Sigmoid colon (tissue), 7 donors: ENCODE measurements at places on chromosomes 16 and 17. TPM values are rescaled to one million over a fixed set of nuclear protein-coding genes. Genes with fewer than 3 reads are reported as not detected.

The RAD51C gene
- total RNA-seq: 16.8 TPM

The PRR29 gene
- total RNA-seq: not detected

The KRT33A gene
- total RNA-seq: not detected

The KRTAP1-1 gene
- total RNA-seq: not detected

The HSF5 gene
- not detected for total RNA-seq

The DLG4 gene
- 14.6 TPM for total RNA-seq

- no peaks in the 10 kb centered on the region for H3K36me3 ChIP-seq
- H3K4me1 ChIP-seq: peaks cover 59% of the 10 kb centered on the region
- H3K27me3 ChIP-seq: no peaks in the 10 kb centered on the region
- peak overlapping the region; percentile 80 for H3K4me3 ChIP-seq
- no peak for DNase-seq
Observed at GRCh38 chr16:2009164-2009711, 383 bp downstream of the ZNF598 start.

DNA sequence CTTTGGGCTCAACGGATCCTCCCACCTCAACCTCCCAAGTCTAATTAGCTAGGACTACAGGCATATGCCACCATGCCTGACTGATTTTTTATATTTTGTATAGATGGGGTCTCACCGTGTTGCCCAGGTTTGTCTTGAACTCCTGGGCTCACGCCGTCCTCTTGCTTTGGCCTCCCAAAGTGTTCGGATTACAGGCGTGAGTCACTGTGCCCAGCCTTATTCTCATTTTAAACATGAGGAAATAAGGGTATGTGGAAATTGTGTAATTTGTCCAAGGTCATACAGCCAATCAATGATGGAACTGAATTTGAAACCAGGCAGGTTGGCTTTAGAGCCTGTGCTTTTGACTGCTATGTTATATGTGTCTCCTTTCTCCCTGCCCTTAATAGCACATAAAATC is 27.4 kb upstream of the AQP8 start:
- no peak for DNase-seq
- no peak overlapping the region for H3K4me3 ChIP-seq
- no peaks in the 10 kb centered on the region for H3K27me3 ChIP-seq
- H3K27ac ChIP-seq: no peak overlapping the region
- no peaks in the 10 kb centered on the region for H3K36me3 ChIP-seq
- H3K4me1 ChIP-seq: no peaks in the 10 kb centered on the region

DNA sequence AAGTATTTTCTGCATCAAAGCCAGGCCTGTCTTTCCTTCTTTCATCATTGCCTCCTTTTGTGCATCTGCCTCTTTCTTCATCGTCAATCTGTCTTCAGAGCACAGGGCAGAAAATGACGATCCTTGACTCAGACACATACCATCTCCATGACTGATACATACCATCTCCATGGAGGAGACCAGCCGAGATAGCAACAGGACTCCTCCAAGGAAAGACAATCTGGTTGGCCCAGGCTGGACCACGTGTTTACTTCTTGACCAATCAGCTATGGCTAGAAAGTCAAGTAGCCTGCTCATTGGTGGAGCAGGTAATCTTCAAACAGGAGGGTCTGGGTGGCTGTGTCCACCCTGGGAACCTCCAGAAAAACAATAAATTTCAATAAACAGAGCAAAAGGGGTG is 164.6 kb downstream of the CPPED1 start:
- H3K4me3 ChIP-seq: no peak overlapping the region
- no peaks in the 10 kb centered on the region for H3K27me3 ChIP-seq
- no peaks in the 10 kb centered on the region for H3K36me3 ChIP-seq
- no peak overlapping the region for H3K27ac ChIP-seq

DNA sequence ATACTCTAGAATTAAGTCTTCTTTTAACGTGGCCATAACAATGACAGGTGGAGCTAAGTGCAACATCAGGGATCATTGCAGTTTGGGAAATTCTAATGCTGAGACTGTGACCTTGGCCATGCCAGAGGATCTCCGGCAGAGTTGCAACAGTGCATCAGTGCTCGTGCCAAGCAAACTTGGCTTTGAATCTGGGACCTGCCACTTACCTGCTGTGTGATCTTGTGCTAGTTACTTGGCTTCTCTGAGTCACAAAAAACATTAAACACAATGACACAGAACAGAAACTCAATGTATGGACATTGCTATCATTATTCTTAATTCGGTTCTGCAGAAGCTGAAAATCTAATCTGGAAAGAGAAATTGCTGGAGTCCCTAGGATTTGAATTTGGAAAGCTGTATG is 435.5 kb upstream of the CCL2 start:
- peaks cover 10% of the 10 kb centered on the region for H3K27me3 ChIP-seq
- no peaks in the 10 kb centered on the region for H3K4me1 ChIP-seq
- no peak overlapping the region for H3K27ac ChIP-seq
- H3K4me3 ChIP-seq: no peak overlapping the region

DNA sequence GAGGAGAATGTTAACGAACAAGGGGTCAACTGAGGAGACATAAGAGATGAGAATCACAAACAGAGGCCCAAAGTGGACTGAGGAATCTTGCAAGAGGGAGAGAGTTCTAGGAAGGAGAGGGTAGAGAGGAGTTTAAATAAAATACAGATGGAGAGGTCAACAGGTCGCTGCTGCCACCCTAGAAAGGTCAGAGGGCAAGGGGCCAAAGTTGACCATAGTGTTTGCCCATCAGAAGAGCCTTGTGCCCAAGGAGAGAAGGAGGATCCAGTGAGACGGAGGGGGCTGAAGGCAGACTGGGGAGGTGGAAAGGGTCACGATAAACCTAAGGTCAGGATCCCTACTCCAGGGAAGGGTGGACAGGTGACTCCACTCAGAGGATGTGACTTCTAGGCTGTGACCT is 6.9 kb upstream of the ITGA3 start:
- DNase-seq: no peak
- no peak overlapping the region for H3K4me3 ChIP-seq

GRCh38 chr16:86593913-86594620 is 15.7 kb downstream of the FOXL1 start:
- no peaks in the 10 kb centered on the region for H3K36me3 ChIP-seq
- DNase-seq: no peak
- no peak overlapping the region for H3K4me3 ChIP-seq
- H3K27me3 ChIP-seq: peaks cover 46% of the 10 kb centered on the region
- no peaks in the 10 kb centered on the region for H3K4me1 ChIP-seq

DNA sequence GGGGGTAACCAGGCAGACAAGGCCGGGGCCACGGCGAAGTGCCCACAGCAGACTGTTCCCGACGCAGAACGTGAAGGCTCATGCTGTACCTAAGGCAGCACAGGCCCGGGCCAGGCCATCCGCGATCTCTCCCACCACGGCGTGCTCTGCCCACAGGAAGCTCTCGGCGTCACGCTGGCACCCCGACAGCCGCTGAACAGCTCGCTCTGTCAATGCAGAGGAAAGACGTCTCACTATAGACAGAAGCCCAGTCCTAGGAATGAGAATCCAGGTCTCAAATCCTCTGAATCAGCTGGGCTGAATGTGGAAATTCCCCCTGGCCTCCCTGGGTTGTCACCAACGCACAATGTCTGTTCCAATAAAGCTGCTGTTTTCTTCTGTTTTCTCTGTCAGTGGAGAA is 21.4 kb downstream of the SERPINF1 start:
- peak overlapping the region; percentile 19 for H3K4me3 ChIP-seq
- H3K27ac ChIP-seq: peak overlapping the region; percentile 87
- peaks cover 75% of the 10 kb centered on the region for H3K4me1 ChIP-seq
- DNase-seq: no peak
- H3K36me3 ChIP-seq: no peaks in the 10 kb centered on the region

- H3K27ac ChIP-seq: no peak overlapping the region
Observed at GRCh38 chr16:78450255-78450654, 350.8 kb downstream of the WWOX start.

DNA sequence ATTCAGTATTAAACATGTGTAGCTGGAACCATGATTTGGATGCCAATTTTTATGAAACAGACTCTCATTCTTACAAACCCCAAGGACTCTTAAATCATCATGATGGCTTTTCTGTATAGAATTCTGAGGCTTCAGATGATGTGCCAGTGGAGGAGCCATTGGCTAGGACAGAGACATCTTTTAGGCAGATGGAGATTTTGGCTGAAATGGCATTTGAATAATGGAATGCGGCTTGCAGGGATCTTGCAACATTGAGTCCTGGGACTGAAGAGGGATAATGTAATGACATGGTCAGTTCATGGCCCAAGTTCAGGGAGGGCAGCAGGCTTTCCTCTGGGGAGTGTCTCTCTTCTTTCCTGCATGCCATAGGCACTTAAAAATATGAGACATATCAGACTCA is 172.4 kb downstream of the ABCA8 start:
- no peak overlapping the region for H3K4me3 ChIP-seq
- no peaks in the 10 kb centered on the region for H3K4me1 ChIP-seq
- H3K36me3 ChIP-seq: no peaks in the 10 kb centered on the region
- DNase-seq: no peak

DNA sequence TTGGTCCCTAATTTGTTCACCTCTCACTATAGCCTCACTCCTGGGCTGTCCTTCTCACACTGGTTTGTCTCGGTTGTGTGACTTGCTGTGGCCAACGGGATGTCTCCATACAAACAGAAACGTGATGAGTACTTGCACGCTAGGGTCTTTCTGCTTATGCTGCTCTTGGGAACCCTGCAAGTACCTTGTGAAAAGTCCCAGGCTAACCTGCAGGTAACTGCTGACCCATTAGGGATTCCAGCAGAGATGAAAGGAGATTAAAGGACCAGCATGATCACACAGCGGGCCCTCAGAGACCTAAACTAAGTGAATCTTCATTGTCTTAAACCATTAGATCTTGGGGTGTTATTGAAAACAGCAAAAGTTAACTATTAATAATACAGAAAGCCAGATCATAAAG is 562.8 kb upstream of the GOT2 start:
- no peak overlapping the region for H3K4me3 ChIP-seq
- no peak overlapping the region for H3K27ac ChIP-seq
- no peak for DNase-seq
- H3K27me3 ChIP-seq: no peaks in the 10 kb centered on the region
- no peaks in the 10 kb centered on the region for H3K36me3 ChIP-seq

- no peak overlapping the region for H3K4me3 ChIP-seq
- no peaks in the 10 kb centered on the region for H3K4me1 ChIP-seq
Observed at GRCh38 chr17:57565176-57565575, 179.9 kb downstream of the CCDC182 start.

GRCh38 chr16:57424583-57424982 is 20.0 kb downstream of the CCL17 start:
- DNase-seq: no peak
- H3K4me1 ChIP-seq: peaks cover 11% of the 10 kb centered on the region
- H3K27me3 ChIP-seq: no peaks in the 10 kb centered on the region
- peaks cover 12% of the 10 kb centered on the region for H3K36me3 ChIP-seq
- no peak overlapping the region for H3K27ac ChIP-seq

DNA sequence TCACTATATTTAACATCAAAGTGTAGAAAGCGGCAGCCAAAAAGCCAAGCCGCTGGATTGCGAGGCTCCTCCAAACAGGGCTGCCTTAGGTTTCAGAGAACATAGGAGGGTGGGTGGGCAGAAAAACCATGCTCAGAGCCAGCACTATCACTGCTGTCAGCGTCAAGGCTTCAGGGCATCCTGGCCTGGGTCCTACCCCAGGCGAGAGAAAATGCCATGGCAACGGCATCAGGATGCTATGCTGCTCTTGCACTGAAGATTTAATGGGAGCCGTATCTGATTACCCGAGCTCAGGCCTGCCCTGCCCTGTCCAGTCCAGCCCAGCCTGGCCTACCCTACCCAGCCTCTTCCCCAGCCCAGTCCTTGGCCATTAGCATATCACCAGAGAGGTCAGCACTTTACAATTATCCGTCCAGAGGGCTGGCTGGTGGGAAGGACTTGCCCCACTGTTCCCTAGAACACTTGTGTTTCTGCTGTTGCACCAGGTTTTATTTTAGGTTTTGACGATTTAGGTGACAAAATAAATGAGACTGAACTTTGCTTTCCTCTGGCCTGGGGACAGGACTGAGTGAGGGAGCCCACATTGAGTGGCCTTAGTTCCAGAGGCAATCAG is 61.1 kb downstream of the TOM1L2 start:
- H3K27me3 ChIP-seq: no peaks in the 10 kb centered on the region
- H3K4me3 ChIP-seq: no peak overlapping the region
- peak; percentile 33 for DNase-seq
- no peak overlapping the region for H3K27ac ChIP-seq
- no peaks in the 10 kb centered on the region for H3K36me3 ChIP-seq

DNA sequence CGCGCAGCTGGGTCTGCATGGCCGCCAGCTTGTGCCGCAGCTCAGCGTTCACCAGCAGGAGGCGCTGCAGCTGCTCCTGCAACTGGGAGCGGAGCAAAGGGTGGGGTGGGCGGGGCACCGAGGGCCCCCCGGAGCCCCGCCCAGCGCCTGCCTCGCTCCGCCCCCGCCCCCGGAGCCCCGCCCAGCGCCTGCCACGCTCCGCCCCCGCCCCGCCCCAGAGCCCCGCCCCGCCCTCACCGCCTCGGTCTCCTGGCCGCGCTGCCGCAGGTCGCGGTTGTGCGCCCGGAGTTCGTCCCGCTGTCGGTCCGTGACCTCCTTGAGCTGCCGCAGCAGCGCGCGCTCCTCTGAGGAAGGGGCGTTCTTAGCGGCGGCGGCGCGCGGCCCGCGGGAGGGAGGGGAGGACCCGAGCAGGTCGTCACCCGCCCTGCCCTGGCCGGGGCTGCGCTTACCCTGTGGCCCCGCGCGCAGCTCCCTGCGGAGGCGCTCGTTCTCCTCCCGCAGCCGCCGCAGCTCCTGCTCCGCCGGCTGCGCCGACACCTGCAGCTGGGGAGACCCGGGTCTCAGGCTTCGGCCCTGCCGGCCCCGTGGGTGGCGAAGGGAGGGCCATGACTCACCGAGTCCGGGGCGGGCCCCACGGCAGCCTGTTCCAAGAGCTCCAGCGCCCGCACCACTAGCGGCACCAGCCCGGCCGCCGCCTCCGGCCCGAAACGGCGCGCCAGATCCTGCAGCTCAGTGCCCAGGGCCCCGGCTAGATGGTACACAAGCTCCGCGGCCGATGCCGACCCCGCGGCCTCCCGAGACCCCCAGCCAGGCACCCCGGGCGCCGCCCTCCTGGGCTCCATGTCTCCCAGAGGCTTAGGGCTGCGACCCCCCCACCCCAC is 463 bp downstream of the RILP start:
- peaks cover 46% of the 10 kb centered on the region for H3K4me1 ChIP-seq
- H3K36me3 ChIP-seq: peaks cover 37% of the 10 kb centered on the region
- H3K27ac ChIP-seq: peak overlapping the region; percentile 100
- peak; percentile 97 for DNase-seq

DNA sequence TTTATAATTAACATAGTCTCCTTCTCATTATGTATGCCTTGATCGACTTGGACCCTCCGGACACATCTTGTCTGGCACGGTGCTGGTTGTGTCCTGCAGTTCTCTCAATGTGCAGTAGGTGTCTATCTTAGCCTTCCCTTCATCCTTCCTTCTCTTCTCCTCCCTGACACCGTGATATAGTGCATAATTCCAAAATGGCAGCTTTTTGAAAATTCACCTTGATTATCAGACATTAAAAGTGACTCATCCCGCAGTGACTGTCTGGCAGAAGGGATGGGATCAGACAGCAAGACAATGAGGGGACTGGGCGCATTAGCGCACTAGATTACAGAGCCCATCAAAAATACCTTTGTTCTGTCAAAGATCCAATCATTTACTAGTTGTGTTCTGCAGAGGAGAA is 70.0 kb upstream of the PMFBP1 start:
- H3K36me3 ChIP-seq: no peaks in the 10 kb centered on the region
- H3K4me3 ChIP-seq: no peak overlapping the region
